ENCODE measurements at places on chromosomes 7 and 10. TPM values are rescaled to one million over a fixed set of nuclear protein-coding genes. Genes with fewer than 3 reads are reported as not detected.

DNA sequence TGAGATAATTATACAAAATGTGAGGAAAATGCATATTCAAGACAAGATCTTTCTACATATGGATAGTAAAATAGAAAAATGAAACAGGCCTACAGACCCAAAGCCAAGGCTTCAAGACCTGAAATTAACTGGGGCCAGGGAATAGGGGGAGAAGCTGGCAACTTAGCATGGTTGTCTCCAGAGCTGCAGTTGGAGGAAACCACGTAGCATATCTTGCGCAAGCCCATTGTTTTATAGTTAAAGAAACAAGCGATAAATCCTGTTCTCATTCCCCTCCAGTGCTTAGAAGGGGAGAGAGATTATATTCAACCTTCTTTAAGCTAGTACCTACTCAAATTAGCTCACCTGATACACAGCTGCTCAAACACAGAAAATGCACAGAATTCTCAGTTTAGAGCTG is 197.1 kb downstream of the SORCS1 start:
- DNase-seq = no peak

DNA sequence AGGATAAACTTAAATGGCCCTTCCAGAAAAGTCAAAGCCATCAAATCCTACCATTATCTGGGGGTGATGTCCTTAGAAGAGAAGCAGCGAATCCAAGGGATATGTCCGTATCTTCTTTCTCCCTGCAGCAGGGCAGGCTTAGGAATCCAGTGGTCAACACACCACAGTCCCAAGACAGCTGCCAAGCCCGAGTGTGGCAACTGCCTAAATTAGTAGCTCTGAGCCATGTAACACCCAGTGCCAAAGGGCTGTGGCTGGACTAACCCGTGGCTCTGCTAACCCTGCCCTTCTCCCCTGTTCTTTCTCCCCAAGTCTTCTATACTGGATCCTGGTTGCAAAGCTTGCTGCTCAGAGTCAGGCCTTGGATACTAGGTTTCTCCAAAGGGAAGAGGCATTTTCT is 74.8 kb downstream of the CDK1 start:
- no peak for DNase-seq

The GPRIN2 gene
- polyA plus RNA-seq = not detected

The GAD2 gene
- not detected for polyA plus RNA-seq

DNA sequence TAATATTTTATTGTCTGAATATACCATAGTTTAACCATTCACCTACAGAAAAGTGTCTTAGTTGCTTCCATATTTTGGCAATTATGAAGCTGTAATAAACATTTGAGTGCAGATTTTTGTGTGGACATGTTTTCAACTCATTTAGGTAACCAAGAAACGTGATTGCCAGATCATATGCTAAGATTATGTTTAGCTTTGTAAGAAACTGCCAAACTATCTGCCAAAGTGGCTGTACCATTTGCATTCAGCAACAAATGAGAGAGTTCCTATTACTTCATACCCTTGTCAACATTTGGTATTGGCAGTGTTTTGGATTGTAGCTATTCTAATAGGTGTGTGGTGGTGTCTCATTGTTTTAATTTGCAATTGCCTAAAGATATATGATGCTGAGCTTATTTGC is 233.5 kb downstream of the TMEM26 start:
- DNase-seq = no peak

DNA sequence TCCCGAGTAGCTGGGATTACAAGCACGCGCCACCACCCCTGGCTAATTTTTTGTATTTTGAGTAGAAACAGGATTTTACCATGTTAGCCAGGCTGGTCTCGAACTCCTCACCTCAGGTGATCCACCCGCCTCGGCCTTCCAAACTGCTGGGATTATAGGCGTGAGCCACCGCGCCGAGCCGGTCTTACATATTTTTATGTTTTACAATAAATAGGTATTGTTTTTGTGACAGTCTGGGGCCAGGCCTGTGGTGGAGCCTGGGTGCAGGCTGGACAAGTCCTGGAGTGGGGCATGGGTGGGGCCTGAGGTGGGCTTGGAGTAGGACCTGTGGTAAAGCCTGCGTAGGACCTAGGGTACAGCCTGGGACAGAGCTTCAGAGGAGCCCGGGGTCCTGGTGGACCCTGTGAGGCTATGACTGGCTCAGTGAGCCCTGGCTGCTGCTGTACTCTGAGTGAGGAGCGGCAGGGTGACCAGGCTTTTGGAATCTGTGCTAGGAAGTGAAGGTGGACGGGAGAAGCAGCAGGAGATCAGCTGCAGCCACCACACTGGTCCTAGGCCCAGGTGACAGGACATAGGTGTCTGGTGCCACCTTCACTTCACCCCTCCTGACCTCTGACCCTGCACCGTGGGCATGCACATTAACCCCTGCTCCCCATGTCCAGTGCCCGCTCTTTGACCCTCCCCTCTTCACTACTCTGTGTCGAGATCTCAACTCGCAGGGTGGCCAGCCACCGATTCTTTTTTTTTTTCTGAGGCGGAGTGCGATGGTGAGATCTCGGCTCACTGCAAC is 9.6 kb upstream of the ZMIZ2 start:
- DNase-seq = no peak
